HCEC 1CT (cell line): ENCODE measurements at places on chromosomes 7 and 10.

DNA sequence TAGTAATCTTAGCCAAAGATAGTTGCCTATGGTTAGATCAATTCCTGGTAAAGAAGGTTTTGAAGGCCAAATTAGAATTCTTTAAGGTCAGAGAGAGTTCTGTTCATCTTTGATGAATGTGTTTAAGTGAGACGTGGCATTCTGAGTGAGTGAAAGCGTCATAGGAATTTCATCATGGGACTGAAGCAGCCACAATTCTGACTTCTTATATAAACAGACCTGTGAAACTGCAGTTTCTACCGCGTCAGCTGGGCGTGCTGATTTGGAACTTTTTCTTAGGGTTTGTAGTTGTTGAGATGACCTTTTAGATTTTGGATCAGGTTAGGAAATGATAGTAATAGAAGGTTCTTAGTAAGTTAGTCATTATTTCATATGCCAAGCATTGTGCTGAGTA lies 103.8 kb downstream of the CNNM2 start:
- DNase-seq: peak; percentile 75

- no peak for DNase-seq
These were observed 145.9 kb downstream of the C7orf25 start for GRCh38 chr7:42765931-42766330.

DNA sequence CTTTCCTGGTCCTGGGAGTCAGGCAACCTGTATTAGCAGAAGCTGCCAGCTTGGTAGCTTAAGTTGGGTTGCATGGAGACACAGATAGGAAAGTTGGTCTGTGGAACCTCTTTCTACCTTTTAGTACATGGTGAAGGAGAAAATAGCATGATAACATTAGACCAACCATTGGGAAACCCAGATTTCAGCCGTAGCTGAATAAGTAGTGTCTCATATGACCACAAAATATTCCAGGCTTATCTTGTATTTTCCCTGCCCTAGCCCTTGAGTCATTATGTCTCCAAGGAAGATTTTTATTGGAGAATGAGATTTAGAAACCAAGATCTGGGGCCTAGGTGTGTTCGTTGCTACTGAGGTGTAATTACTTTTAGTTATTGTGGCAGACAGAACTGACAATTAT lies 67.2 kb downstream of the CCSER2 start:
- no peak for DNase-seq

- DNase-seq: no peak
These were observed 375 bp upstream of the CHN2 start for GRCh38 chr7:29194206-29194593.
